ENCODE measurements at places on chromosomes 7 and 10. TPM values are rescaled to one million over a fixed set of nuclear protein-coding genes. Genes with fewer than 3 reads are reported as not detected.

Gene PTEN
- 89.2 TPM for total RNA-seq

Gene XPNPEP1
- 90.3 TPM for total RNA-seq

Gene HTR5A
- total RNA-seq: not detected

Gene ZNF503
- total RNA-seq: 0.35 TPM

Gene DOCK4
- 0.50 TPM for total RNA-seq

GRCh38 chr10:107425931-107426553 lies 261.5 kb upstream of the SORCS1 start:
- no peak for DNase-seq

- no peak for DNase-seq
Observed at GRCh38 chr7:50659329-50659965, 94.2 kb upstream of the DDC start.

GRCh38 chr7:43362652-43363034 lies 220.3 kb upstream of the STK17A start:
- DNase-seq: no peak

DNA sequence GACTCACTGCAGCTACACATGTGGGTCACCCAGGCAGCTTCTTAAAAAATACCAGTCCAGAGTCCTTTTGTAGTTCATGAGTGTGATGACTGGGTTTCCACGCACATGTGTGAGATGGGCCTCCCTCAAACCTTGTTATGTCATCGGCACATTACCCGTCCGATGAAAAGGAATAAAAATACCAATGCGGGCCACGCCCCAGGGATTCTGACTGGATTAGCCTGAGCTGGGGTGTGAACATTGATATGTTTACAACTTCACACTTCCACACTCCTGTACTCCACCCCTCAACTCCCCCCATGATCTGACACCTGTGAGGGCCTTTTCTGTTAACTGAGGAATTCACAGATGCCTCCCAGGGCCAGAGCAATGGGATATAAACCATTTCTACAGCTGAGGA lies 6.2 kb downstream of the SLC29A3 start:
- no peak for DNase-seq

GRCh38 chr7:128954830-128955802 lies 17.4 kb downstream of the IRF5 start:
- no peak for DNase-seq

DNA sequence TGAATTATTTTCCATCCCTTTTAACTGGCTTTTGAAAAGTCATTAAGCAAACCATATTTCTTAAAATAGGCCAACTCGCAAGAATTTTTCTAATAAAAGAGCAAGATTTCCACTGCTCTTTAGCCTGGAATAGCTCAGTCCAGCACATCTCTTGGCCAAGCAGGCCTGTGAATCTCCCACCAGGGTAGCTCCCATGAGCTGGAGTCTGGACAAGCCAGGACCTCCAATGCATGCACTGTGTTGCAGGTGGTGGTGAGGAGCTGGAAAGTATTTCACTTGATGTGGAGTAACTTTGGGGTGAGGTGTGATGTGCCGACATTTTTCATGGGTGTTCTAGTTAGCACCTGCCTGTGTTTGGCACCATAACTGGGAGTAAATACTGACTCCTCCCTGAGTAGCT lies 117.3 kb upstream of the TBX20 start:
- DNase-seq: no peak

GRCh38 chr10:103991393-103992128 lies 24.6 kb downstream of the SLK start:
- no peak for DNase-seq

DNA sequence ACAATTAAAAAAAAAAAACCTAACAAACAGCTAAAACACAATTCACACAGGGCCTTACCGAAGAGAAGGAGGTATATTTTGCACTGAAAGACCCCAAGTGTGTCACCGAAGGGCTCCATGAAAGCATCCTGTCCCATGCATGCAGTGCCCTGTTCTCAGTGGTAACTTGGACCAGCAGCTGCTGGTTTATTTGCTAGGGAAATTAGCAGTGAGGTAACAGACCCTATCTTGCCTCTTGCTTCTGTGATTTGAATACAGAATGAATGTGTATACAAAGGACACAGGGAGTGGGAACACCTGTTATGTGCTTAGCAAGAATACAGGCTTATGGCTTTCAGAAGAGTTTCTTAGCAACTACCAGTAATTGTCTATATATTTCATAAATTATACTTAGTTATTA lies at the start of gene HEPACAM2:
HEPACAM2 (minus strand) TSS at position 160 of the 400 bp plus-strand sequence.
- DNase-seq: no peak

DNA sequence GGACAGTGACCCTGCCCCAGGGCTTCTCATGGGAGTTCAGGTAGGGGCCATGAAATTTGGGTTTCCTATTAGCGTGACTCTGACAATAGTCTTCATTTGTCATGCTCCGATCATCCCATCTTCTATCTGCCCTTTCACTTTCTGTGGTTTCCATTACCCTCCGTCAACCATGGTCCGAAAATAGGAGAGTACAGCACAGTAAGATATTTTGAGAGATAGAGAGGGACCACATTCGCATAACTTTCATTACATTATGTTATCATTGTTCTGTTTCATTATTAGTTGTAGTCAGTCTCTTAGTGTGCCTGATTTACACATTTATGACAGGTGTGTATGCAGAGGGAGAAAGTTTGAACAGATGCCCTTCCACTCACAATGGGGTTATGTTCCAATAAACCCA lies 649.2 kb downstream of the SDK1 start:
- DNase-seq: no peak

GRCh38 chr7:127993987-127994386 lies 37.2 kb downstream of the LRRC4 start:
- DNase-seq: no peak

DNA sequence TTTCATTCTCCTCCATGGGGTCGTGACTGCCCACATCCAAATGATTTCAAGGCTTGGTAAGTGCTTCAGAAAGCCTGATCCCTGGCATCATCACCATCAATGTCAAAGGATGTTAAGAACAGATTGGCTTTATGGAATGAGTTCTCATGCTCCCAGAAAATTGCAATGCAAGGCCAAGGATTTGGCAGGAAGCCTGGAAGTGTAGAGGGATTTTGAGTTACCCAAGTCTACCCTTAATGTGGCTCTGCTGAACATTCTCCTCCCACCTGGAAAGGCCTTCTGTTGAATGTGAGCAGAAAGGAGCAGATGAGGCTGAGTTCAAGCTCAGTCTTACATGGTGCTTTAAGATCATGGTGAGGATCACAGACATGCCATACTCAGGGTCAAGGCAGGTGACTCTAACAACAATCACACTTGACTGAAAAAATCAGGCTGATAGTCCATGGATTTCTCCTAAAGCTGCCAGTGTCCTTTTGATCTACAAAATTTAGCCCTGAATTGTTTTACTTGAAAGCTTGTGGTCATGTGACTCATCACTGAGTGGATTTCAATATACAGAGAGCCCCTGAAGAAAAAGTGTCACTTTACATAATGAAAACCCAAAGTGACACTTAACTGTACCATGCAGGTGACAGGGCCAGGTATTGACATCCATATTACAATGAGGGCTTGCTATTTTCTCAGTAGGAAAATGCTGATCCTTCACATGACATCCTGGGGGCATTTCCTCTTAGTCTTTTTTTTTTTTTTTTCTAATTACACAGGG lies 111.1 kb upstream of the PDLIM1 start:
- DNase-seq: no peak

GRCh38 chr7:111871283-111871682 lies 309.0 kb upstream of the IMMP2L start:
- no peak for DNase-seq

- no peak for DNase-seq
Observed at GRCh38 chr7:146720195-146720594, 603.6 kb downstream of the CNTNAP2 start.

DNA sequence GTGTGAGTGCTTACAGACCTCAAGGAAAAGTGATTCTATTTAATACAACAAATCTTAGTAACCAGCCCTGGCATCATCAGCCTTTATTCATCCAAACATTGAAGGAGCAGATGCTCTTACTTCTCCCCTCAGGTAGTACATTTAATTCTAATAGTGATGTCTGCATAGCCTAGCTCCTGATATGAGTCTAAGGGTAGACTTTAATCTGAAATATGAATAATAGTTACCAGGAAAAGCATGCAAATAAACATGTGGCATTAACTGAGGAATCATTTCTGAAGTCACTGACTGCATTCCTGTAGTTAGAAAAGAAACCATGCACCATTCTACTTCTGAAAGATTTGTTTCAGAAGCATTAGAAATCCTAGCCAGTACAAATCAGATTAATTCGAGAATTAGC lies 25.7 kb upstream of the LMBR1 start:
- no peak for DNase-seq

GRCh38 chr10:94293354-94293753 lies 69.4 kb downstream of the NOC3L start:
- no peak for DNase-seq

GRCh38 chr10:31186225-31187000 lies 132.6 kb upstream of the ZEB1 start:
- DNase-seq: no peak

GRCh38 chr10:55641601-55642000 lies 719.5 kb downstream of the ZWINT start:
- no peak for DNase-seq

GRCh38 chr7:27112361-27112760 lies 9.9 kb upstream of the HOXA2 start:
- no peak for DNase-seq

DNA sequence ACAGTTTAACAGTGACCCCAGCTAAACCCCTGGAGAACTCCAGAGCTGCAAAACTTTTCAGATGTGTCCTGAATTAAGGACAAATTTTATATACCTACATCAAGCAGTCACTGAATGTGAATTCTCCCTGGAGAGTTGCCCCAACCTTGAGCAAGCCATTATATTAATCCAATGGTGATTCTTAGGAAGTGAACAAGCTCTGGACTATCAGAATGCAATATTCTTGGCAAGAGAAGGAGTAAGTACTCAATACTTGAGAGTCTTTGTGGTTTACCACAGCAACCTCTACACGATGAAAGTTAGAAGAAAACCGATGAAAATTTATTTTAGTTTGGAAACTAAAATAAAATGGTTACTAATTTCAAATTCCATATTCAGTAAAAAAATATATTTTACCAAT lies 19.3 kb upstream of the ZNF365 start:
- DNase-seq: no peak

DNA sequence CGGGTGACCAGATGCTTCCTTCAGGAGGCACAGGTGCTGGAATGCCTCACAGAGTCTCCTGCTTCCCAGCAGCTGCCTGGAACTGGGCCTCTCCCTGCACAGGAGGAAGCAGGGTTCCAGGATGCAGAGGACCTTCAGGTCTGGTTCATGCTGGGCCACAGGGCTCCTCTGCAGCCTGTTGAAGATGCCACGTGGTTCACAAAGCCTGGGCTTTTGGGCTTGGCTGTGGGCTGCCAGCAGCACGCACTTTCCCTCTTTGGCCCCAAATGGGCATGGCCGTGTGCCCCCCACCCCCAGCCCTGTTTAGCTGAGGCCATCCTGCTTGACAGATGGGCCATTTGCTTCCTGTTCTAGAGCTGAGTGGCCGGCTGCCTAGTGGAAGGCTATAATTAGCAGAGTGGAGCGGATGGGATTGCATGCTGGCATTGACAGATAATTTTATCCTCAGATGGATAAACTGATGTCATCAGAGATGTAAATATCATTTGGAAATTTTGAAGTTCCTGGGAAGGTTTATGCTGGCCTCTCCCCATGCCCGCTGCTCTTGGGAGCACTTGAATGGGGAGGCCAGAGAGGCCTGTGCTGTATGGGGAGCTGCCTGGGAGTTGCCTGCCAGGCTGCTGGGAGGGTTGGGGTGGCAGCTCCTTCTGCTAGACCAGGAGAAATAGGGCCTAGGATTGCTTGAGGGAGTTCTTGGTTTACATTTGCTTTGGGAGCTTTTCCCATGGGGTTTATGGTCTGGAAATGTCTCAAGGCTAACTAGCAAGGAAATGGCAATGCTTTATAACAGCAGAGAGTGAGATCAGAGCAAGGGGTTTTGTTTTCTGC lies 28.2 kb downstream of the TSPAN15 start:
- no peak for DNase-seq

GRCh38 chr10:131690805-131691239 lies 210.0 kb upstream of the PPP2R2D start:
- no peak for DNase-seq

DNA sequence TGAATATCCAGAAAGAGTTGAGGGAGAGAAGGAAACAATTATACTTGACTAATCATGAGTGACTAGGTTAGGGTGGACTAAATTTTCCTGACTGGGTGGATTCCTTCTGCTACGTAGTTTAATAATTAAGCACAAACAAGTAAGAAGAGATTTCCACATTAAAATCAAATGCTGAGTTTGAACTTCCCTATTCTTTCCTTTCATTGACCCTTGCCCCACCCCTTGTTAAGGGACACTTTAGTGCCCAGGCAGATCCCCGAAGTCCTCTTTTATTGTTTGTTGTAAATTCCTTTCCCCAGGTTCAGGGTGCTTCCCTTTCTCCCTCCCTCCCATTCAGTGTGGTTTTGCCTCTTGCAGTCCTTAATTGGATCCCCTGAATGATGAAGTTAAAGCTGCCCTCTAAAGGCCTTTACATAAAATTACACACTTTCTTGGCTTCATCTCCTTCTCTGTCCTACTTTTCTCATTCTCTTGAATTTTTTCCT lies 8.8 kb upstream of the SPAM1 start:
- DNase-seq: no peak

- DNase-seq: no peak
Observed at GRCh38 chr7:122622682-122623081, 76.2 kb downstream of the RNF133 start.

DNA sequence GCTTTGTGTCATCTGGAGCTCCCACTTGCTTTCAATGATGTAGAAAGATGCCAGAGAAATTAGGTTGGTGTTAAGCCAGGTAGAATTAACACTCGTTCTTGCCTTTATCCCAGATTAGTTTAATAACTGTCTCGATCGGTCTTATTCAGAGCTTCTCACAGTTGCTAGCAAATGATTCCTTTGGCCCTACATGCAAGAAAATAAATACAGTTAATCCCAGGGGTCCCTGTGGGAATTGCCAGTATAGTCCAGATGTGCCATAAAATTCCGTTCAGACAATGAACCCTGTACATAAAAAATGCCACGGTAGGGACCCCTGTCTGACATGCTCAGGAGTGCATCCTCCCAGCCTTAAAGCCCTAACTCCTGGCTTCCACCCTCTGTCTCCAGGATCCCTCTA lies 207.5 kb downstream of the ARHGAP12 start:
- no peak for DNase-seq

DNA sequence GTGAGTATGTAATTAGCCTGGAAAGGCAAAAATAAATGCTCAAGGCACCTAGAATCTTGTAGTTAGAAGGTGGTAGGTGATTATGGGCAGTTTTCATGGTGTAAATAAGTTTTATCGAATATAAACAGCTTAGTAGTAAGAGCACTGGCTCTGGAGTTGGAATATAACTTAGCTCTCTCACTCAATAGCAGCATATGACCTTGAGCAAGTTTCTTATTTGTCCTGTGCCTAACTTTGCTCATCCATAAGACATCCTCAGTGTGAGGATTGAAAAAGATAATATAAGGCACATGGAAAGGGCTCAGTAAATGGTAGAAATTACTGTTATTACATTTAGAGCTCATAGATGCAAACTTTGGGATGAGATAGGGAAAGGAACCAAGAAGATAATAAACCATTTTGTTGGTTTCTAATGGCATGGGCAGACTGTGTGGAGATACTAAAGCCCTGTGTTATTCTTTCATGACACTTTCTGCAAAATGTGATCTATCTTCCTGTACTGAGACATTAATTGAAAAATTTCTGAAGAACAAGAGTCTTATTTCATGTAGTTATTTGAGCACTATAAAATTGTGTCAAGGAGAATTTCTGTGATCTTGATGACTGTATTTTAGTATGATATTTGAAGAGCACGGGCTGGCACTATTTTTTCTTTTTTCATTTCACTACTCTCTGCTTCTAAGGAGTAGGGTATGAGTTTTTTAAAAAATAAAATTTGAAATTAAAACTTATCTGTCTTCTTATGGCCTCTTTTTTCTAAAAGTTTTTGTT lies 3.1 kb downstream of the SLK start:
- DNase-seq: no peak
